ENCODE measurements at places on chromosomes 2 and 18.

- DNase-seq, result no peak
Measured at GRCh38 chr2:26683583-26683982, 8.9 kb upstream of the KCNK3 start.

- no peak for DNase-seq
Measured at GRCh38 chr2:6820903-6821584, 44.7 kb downstream of the CMPK2 start.

DNA sequence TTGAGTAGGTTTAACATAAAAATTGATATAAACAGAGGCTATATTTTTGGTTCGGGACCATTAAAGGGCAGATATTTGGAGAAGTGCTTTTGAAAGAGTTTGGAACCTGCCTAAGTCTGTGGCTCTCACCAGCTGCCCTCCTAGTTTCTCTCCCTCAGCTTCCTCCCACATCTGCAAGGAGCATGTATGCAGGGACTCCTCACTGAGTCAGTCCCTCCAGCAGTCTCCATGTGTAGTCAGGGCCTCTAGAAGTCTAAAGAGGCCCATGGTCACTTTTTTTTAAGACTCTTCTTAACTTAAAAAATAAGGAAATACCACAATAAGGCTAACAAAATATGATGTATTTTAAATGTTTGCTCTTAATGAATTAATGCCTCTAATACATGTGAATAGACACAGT lies 220.0 kb upstream of the TANK start:
- DNase-seq, result no peak

DNA sequence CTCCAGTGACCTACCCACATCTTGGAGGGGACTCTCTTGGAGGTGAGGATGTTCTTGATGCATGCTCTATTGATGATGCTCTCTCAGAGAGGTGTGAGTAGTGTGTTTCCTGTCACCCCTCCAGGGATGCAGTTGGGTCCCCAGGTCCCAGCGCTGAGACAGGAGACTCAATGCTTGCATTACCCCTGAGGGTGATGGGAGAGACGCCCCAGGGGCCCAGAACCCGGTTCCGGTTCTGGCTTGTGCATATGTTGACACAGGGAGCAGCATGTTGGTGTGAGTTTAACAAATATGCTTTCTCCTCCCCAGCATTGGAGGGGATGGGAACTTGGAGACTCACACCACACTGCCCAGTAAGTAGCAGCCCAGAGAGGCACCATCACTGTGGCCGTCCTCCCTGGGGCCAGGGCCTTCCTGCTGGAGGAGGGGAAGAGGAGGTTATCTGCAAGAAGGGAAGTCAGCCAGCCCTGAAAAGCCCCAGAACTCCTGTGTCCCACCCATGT lies 124.5 kb downstream of the PLB1 start:
- DNase-seq, result no peak

GRCh38 chr2:221229099-221229498 lies 343.0 kb downstream of the EPHA4 start:
- DNase-seq, result no peak

- no peak for DNase-seq
Measured at GRCh38 chr2:237604960-237605359, 14.4 kb upstream of the RAB17 start.

- no peak for DNase-seq
Measured at GRCh38 chr18:50663626-50664441, 103.9 kb downstream of the MAPK4 start.

GRCh38 chr2:10499911-10500521 lies 51.9 kb upstream of the ODC1 start:
- DNase-seq, result no peak

DNA sequence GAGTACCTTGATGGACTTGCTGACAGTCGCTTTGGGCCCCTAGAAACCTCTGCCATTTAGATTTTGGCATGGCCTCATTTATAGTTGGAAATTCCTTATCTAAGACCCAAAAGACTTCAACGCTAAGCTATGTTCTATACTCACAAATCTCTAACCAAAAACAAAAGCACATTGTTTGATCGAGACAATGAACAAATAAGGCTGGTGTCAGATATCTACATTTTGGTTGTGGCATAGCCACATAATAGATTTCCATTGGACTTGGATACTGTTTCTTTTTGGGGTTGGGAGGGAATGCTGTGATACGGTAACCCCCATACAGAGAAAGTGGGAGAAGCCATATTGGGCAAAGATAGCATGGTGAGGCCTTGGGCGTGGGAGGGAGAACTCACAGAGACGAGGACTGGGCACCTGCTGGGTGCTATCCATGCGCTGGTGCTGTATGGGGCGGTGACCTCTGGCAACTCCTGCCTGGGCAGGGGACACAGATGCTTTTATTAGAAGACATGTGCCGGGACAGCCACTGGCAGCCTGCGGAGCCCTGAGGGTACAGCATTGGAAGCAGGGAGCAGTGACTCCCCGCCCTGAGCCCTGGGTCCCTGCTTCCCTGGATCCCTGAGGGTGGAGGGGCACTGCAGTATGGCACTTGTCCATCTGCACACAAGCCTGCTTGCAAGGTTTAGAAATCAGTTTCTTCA lies 97.1 kb downstream of the ASAP2 start:
- DNase-seq, result no peak

GRCh38 chr2:238108423-238109183 lies 8.5 kb downstream of the ESPNL start:
- DNase-seq, result peak; percentile 94

DNA sequence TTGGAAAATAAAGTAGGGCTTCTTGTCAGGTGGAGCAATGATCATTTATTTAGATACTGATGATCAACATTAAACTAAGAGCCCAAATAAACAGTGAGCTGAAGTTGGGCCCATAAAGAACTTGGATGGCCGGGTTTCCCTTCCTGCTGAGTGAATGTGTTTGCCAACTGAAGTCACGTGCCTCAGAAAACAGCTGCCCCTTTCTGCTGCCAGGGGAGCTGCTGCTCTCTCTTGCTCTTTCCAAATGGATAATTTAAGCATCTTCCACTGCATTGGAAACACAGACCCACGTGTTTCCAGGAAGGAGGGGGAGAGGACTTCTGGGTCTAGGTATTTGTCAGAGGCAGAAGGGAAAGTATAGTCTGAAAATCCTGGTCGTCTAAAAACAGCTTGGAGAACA lies 22.9 kb upstream of the NCKAP5 start:
- no peak for DNase-seq

GRCh38 chr18:65322895-65323294 lies 427.9 kb upstream of the CDH7 start:
- no peak for DNase-seq

DNA sequence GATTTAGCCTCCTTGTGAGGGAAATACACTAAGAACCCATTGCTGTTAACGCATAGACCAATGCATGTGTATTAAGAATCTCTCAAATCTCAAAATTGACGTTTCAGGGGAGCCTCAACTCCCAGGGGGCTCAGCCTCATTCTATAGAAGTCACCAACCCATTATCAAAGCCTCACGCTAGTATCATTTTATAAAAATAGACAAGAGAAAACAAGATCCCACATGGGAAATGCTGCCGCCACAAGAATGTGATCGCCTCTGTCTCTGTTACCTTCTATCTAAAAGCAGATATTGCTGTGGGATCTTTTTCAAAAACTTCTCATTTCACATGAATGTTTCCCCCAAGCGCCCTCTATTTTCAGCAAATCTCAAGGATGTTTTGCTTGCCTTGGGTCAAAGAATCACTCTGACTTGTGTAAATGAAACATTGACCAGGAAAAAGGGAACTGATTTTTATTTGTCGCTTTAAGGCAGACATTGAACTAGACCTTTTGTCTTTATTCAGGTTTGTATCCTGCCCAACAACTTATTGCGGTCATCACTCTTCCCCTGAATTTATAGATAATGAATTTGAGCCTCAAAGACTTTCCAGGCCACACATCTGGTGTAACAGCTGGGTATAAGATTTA lies 679.0 kb upstream of the ID2 start:
- no peak for DNase-seq

DNA sequence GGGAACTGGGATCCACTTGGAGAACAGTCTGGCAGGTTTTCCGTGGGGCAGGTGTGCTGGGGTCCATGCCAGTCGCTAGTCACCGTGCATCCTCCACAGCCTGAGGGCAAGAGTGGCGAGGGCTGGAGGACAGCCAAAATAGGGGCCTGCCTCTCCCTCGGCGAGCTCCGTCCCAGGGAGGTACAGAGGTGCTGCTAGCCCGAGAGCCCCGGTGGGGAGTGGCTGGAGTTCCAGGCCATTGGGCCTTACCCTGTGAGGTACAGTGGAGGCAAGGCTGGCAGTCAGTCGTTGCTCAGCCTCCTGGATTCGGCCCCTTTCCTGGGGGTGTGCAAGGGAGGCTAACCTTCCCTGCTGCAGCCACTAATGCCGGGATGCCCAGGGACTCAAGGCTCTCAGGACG lies 406.6 kb downstream of the CMPK2 start:
- DNase-seq, result no peak

DNA sequence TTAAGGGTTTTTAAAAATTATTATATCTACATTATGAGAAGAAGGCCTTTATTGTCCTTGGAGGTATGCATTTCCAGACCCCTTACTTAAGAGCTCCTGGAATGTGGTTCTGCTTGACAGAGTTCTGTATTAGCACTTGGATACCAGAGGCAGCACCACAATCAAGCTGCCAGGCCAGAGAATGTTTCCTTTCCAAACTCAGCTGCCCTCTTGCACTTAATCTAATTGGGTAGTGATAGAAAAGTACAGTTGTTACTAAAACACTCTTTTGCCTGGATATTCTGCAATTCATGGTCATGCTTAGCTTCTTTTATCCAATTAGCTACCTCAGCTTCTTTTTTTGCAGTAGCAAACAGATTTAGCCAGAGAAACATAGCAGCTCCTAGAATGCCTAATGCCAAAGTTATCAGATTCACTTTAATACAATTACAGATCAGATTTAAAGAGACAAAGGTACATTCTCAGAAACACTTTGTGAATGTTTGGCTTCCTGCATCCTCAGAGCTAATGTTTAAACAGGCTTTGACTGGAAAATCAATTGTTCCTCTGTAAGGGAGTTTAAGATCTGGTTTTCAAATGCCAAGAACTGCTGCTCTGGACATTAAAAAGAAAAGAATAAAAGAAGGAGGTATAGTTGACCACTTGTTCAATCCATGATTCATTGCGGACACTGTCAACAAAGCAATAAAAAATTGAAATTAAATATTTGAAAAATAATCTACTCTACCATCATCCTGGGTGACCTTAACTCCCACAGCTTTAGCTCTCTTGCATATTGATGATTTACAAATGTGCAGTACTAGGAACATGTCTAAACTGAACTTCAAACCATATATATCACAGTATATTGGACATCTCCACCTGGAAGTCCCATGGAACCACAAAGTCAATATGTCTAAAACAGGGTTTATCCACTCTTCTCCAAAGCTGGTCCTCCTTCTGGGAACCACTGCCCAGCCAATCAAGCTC lies 12.8 kb downstream of the NOSTRIN start:
- no peak for DNase-seq

DNA sequence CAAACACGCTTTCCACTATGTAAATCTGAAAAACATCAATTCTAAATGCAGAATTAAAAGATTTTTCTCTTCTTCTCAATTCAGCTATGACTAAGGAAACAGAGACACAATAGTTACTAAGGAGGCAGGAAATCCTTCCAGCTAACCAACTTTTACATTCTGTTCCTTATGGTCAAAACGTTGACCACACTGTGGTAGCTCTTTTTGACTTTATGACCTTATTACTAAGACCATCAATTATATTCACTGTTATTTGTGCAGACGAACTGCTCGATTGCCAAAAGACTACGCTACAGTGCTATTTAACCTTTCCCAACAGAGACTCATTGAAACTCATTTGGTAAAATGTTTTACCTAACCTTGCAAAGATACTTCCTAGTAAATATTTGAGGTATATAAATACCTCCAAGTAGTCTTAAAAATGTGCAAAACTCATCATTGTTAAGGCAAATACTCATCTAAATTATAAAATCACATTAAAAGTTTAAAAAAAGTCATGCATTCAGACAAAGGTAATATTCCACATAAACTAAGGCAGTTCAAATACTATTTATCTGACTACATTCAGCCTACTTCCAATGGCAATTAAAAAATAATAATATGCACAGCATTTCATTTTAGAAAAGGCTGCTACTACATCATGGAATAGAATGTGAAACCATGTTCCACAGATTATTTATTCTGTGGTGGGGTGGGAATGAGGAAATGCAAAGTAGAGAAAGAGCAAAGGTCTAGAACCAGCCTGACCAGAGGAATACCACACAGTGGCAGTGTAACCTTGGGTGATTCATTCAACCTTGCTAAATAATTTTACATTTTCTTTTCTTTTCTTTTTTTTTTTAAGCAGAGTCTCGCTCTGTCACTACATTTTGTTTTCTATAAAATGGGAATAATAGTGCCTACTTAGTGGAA lies 139.9 kb downstream of the THADA start:
- DNase-seq, result no peak

All from OCI-LY7 (cell line).